Central memory CD8-positive, alpha-beta T cell (primary cell): ENCODE measurements at places on chromosomes 1 and 21.

DNA sequence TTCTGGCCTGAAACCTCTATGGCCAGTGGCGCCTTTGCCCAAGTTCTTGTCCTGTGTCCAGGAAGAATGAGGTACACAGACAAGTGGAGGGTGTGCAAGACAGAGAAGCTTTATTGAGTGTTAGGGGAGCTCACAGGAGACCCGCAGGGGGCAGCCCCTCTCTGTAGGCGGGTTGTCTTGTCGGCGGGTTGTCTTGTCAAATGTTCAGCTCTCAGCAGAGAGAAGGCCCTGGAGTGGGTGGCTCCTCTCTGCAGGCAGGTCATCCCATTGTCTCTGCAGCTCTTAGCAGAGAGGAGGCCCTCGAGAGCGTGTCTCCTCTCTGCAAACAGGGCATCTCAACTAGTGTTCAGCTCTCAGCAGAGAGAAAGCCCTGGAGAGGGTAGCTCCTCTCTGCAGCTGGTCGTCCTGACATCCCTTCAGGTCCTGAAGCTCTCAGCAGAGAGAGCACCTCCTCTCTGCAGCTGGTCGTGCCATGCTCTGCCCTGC, 11.0 kb downstream of the COL6A2 start:
- H3K27me3 ChIP-seq, result peaks cover 9% of the 10 kb centered on the region
- peaks cover 5% of the 10 kb centered on the region for H3K4me1 ChIP-seq
- H3K27ac ChIP-seq, result no peak overlapping the region
- H3K36me3 ChIP-seq, result peaks cover 15% of the 10 kb centered on the region

DNA sequence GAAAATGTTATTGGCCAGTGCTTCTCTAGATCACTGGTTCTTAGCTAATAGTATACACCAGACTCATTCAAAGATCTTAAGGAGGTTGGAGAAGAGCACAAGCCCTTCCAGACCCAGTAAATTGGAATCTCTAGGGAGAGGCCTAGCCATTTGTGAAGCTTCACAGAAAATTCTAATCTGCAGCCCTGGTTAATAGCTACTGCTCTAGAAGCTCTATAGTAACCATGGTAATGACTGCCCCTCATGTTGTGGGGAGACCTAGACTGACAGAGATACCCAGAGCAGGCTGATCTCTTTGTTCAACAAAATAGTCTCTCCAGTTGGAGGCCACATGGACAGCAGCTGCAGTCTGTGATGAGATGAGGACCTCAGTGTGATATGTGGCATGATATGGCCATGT, 31.7 kb downstream of the ARID1A start:
- H3K4me3 ChIP-seq, result no peak overlapping the region
- H3K4me1 ChIP-seq, result peaks cover 76% of the 10 kb centered on the region
- no peaks in the 10 kb centered on the region for H3K27me3 ChIP-seq
- DNase-seq, result no peak
- H3K27ac ChIP-seq, result peak overlapping the region; percentile 63

DNA sequence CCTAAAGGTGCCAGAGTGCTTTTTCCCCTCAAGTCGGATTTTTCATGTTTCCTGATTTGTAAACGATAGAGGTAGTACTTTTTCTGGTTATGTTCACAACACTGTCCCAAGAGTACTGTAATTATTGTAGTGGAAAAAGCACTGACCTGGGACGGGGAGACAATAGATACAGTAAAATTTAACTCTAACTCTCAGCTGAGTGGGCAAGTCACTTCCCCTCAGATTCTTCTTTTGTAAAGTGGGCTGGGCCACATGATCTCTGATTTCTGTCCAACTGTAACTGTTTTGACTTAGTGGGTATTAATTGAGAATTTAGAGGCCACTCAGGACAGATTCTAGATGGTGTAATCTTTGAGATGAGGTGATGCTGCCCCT, 19.1 kb downstream of the MARCKSL1 start:
- H3K4me1 ChIP-seq, result peaks cover 35% of the 10 kb centered on the region
- H3K27ac ChIP-seq, result no peak overlapping the region
- H3K4me3 ChIP-seq, result no peak overlapping the region
- no peak for DNase-seq

DNA sequence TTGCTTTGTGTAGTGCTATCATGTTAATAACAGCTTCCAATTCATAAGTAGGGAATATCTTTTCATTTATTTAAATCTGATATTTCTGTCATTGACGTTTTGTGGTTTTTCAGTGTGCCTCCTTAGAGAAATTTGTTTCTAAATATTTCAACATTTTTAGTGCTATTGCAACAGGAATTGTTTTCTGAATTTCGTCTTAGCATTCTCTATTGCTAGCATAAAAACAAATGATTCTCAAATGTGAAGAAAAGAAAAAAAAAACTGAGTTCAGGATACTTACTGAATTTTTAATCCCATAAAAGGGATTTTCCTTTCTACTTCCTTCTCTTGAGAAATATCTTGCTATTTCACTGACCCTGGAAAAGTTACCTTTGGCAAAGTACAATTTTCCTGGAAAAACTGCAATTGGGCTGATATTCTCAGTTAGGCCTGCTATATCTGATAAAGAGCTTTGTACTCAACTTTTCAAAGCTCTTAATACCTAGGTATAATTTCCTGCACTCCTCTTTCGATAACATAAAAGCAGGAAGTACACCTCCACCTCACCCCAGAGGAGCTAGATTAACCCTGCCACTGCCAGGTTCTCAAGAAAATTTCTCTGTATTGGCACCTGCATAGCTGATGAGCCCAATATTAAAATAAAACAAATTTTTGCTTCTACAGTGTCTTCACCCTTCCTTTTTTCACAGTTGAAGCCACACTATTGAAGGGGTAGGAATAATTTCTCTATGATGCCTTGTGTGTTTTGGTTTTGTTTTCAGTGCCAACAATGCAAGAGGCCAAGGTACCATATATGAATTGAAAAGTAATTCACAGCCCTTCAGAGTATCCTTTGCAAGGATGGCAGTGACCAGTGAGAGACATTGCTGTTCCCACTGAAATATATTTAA, 35.6 kb downstream of the PTPN14 start:
- peaks cover 49% of the 10 kb centered on the region for H3K27me3 ChIP-seq
- H3K4me3 ChIP-seq, result no peak overlapping the region
- DNase-seq, result no peak

- H3K27me3 ChIP-seq, result no peaks in the 10 kb centered on the region
- no peak for DNase-seq
- no peak overlapping the region for H3K4me3 ChIP-seq
- H3K27ac ChIP-seq, result no peak overlapping the region
- H3K36me3 ChIP-seq, result no peaks in the 10 kb centered on the region
These were observed 48.4 kb upstream of the DNAJC6 start for GRCh38 chr1:65260851-65261473.

GRCh38 chr1:20080441-20081352, 10.7 kb downstream of the PLA2G5 start:
- H3K27me3 ChIP-seq, result peaks cover 55% of the 10 kb centered on the region
- H3K36me3 ChIP-seq, result peaks cover 3% of the 10 kb centered on the region

DNA sequence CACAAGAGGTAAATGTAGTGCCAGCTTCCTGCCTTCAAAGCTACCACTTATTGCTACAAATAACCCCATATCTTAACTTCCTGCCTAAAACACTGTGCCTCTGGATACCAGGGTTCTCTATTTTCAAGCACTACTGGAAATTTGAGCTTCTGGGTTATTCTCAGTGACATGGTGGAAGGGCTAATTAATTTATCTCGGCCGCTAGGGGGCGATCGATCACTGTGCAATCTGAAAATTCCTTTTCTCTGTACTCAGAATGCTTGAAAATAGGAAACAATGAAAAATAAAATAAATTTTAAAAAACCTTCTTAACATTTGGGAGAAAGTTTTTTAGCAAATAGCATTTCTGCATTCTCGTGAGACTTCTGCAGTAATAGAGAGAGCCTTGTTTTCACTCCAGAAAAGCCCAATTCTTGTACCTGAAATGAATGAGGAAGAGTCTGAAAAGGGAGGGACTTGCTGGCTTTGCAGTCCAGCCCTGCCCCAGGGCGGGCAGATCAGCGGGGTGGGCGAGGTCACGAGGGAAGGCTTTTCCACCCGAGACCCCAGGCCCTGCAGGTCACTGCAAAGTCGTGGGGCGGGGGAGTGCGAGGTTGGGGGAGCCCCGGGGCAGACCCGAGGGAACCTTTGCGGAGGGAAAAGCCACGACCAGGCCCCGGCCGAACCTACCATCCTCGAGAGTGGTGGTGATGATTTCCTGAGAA, 276.7 kb downstream of the PCP4 start:
- H3K4me1 ChIP-seq, result no peaks in the 10 kb centered on the region
- no peak overlapping the region for H3K4me3 ChIP-seq
- no peak for DNase-seq

GRCh38 chr1:82018319-82018718, 217.6 kb downstream of the ADGRL2 start:
- no peak overlapping the region for H3K4me3 ChIP-seq
- no peaks in the 10 kb centered on the region for H3K27me3 ChIP-seq
- H3K27ac ChIP-seq, result no peak overlapping the region
- no peaks in the 10 kb centered on the region for H3K4me1 ChIP-seq
- H3K36me3 ChIP-seq, result no peaks in the 10 kb centered on the region

GRCh38 chr21:39852726-39853500, 14.3 kb upstream of the PCP4 start:
- H3K27me3 ChIP-seq, result no peaks in the 10 kb centered on the region
- peaks cover 2% of the 10 kb centered on the region for H3K36me3 ChIP-seq
- H3K27ac ChIP-seq, result no peak overlapping the region

DNA sequence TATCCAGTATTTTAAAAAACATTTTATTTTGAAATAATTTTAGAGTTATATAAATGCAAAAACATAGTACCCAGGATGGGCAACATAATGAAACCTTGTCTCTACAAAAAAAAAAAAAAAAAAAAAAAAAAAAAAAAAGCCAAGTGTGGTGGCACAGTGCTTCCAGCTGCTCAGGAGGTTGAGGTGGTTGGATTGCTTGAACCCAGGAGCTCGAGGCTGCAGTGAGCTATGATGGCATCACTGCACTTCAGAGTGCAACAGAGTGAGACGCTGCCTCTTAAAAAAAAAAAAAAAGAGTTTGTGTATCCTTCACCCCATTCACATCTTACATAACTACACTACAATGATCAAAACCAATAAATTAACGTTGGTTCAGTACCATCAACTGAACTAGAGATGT, 115.6 kb upstream of the KIF26B start:
- H3K36me3 ChIP-seq, result no peaks in the 10 kb centered on the region
- no peak for DNase-seq
- H3K27me3 ChIP-seq, result no peaks in the 10 kb centered on the region
- H3K4me1 ChIP-seq, result no peaks in the 10 kb centered on the region
- no peak overlapping the region for H3K4me3 ChIP-seq

GRCh38 chr1:218698141-218698540, 353.0 kb downstream of the TGFB2 start:
- no peak overlapping the region for H3K4me3 ChIP-seq
- no peaks in the 10 kb centered on the region for H3K36me3 ChIP-seq
- DNase-seq, result no peak
- H3K4me1 ChIP-seq, result no peaks in the 10 kb centered on the region
- no peaks in the 10 kb centered on the region for H3K27me3 ChIP-seq

DNA sequence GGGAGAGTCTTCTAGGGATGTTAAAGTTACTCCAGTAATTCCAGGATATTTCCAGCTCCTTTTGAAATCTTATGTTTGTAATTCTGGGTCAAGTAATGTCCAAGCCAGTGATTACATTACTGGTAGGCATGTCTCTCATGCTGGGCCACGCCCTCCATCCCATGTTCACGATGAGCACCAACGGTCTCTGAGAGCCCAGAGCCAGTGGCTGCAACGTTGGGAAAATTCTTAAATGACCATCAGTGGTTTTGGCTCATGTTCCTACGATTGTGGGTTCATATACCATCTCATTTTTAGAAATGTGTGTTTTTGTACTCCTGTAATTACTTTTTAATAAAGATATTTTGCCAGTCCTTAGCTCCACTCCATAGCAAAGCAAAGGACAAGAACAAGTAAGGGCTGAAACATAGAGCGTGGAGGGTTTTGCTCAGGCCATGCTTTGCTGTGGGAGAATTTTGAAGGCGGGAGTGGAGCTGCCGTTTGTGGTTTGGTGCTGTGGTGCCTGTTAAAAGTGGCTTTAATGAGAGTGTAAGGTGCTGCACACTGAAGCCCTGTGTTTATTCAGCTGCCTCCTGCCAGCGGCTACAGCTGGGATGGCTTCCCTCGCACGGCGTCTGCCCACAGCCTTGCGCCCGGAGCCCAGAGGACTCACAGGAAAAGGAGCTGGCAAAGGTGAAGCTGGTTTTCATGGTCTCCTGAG, 28.9 kb downstream of the VANGL1 start:
- DNase-seq, result no peak
- no peaks in the 10 kb centered on the region for H3K36me3 ChIP-seq

GRCh38 chr21:28483301-28484035, 509.2 kb downstream of the LTN1 start:
- no peak for DNase-seq
- no peaks in the 10 kb centered on the region for H3K4me1 ChIP-seq
- H3K27ac ChIP-seq, result no peak overlapping the region
- peaks cover 1% of the 10 kb centered on the region for H3K36me3 ChIP-seq
- H3K4me3 ChIP-seq, result no peak overlapping the region

- no peaks in the 10 kb centered on the region for H3K36me3 ChIP-seq
- H3K27me3 ChIP-seq, result peaks cover 23% of the 10 kb centered on the region
- DNase-seq, result no peak
- no peak overlapping the region for H3K27ac ChIP-seq
- no peak overlapping the region for H3K4me3 ChIP-seq
These were observed 60.0 kb downstream of the FAM163A start for GRCh38 chr1:179803104-179803503.

DNA sequence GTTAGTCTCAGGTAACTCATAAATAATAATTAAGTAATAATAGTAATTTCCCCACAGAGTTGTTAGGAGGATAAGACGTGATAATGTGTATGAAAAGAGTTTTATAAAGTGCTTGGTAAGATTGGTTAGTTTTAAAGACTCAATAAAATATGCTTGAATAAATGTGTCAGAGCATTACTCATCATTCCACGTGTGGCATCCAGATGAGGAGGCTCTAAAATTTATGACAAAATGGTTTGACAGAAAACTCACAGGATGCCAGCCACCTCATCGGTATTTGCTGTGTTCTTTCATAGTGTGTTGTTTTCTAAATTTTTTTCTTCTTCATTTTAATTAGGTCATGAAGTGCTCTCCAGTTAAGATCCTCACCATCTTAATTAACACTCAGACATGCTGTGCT, 19.1 kb upstream of the SPAG17 start:
- no peak overlapping the region for H3K4me3 ChIP-seq
- H3K27ac ChIP-seq, result no peak overlapping the region
- no peaks in the 10 kb centered on the region for H3K36me3 ChIP-seq
